ENCODE measurements at places on chromosomes 6 and 20.

- no peak for DNase-seq
These were observed 729.4 kb downstream of the HACE1 start for GRCh38 chr6:104130343-104130742.

GRCh38 chr6:125197795-125198269 is 44.3 kb downstream of the TPD52L1 start:
- no peak for DNase-seq

DNA sequence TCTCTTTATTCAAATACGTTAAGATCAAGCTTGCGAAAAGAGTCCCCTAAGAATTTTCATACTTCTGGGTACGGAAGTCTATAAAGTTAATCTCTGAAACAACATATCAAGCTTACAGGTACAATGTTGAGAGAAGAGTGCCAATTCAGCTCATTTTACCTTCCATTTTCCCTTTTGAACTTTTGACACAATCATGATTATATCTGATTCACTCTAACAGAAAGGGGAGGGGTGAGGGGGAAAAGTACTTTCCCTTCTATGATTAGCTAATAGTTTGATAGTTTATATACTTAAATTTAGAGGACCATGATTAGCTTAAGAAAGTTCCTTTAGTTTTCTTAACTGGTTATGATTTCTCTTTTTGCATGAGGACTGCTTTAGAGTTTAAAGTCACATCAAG is 33.5 kb downstream of the SNX3 start:
- DNase-seq = no peak

DNA sequence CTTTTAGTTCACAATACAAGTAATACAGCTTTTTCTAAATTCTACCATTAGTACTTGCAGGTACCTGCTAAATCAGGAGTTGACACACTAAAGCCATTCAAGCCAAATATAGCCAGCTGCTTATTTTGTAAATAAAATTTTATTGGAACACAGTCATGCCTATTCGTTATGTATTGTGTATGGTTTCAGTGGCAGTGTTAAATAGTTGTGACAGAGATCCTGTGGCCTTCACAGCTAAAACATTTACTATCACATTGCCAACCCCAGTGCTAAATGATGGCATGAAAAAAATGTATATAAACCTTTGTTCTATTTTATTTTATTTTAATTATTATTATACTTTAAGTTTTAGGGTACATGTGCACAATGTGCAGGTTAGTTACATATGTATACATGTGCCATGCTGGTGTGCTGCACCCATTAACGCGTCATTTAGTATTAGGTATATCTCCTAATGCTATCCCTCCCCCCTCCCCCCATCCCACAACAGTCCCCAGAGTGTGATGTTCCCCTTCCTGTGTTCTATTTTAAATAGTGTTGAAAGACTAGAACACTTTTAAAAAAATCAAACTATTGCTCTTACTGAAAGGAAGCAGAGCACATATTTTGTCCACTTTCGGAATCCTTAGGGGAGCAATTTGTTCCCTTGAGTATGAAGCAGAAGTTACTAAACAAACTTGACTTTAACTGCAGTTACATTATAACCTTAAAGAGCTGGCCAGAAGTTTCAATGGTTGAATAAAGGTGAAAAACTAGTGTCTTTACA is 115.7 kb downstream of the PRIM2 start:
- DNase-seq = peak; percentile 5

DNA sequence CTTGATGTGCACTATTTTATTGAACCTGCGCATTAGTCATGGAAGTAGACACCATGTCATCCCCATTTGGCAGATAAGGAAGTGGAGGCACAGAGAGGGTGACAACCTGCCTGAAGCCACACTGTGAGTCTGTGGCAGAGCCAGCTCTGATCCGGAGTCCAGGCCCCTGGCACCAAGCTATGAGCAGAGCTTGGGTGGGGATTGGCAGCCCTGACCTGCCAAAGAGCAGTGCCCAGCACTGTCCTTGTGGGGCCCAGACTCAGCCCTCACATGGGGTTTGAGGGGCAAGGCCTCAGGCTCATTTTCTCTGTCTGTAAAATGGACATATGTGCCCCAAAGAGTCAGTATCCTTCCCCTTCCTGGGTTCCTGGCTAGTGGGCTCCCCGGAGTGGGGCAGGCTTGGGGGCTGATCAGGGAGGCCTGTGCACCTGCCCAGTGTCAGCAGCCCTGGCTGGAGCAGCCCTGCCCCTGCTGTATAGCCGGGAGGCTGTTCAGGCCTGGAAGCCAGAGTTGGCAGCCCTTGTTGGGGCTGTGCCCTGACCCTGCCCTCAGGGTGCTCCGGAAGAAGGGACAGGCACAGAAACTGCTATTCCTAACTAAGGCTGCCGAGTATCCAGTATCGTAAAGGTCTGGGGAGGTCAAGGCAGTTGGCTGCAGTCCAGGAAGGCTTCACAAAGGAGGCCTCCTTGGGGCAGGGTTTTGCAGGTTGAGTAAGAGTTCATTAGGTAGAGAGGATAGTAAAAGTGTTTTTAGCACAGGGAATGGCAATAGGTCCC is 38.7 kb downstream of the TGM2 start:
- DNase-seq = no peak

DNA sequence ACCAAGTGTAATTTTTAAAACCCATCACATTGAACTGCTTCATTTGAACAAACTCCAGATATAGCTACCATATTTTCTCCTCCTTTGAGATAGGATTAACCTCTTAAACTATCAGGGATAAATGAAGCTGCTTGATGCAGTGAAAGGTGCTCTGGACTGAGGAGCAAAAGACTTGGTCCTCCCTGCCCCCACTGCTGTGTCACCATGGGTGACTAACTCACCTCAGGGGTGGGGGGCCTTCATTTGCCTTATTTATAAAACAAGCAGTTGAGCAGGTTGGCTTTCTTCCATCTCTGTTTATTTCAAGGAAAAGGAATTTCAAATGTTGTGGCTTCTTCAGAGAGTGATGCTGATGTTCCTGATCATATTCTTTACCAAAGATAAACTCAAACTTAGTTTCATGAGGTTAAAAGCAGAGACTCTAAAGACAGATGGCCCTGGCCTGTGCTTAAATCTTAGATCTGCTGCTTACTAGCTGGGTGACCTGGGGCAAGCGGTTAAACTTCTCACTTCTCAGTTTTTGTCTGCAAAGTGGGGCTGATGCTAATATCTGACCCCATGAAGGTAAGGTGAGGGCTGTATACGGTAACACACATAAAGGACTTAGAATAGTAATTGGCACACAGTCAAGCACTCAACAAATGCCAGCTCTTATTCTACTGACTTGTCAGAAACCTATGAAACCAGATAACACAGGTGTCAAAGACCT is 50.5 kb downstream of the FHL5 start:
- no peak for DNase-seq

GRCh38 chr6:168156742-168157265 is 77.8 kb upstream of the FRMD1 start:
- no peak for DNase-seq

GRCh38 chr6:29828471-29828797 is 809 bp downstream of the HLA-G start:
- DNase-seq = peak; percentile 35

DNA sequence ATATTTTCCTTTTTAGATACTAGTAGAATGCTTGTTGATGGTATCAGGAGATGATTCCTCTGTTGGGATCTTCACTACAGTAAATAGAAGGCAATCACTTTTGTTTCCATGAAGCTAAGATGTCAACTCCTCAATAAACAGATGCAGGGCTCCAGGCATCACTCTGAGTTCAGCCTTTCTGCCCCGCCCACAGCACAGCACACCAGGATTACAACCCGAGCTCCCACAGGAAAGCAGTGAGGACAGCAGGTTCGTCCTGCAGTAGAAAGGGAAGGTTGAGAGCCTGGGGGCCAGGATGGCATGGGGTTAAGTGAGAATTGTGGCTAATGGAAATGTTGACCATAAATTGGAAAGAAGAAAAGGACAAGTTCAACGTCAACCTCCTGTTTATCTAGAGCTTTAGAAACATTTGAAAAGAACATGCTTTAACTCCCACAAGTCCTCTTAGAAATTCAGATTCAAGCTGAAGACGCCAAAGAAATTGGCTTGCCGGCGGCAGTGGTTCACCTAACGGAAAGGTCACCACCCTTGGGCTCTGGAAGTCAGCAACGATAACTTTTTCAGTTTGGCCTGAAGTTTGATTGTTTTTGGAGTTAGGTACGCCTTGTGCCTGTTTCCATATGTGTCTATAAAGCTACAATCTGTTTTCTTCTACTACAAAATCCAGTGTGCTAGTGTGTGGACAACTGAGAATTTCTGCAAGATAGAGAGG is 144.4 kb upstream of the PDE10A start:
- DNase-seq = no peak

DNA sequence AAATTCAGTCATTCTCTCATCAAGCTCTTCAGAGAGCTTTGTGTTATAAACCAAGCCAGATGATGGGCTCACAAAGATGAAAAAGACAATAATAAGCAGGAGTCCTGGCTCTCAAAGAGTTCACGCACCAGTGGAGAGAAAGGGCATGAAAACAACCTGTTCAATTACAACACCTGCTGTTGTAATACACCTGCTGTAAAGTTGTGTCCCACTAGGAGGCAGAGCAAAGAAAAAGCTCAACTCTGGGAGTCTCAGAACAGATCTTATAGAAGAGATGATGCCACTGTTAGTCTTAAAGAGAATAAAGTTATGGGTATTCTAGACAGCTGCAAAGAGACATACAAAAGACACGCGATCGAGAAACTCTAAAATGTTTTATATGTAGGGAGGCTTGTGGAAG is 100.6 kb downstream of the DCDC2 start:
- DNase-seq = no peak

- no peak for DNase-seq
These were observed 972.7 kb downstream of the PRIM2 start for GRCh38 chr6:58290177-58290576.

DNA sequence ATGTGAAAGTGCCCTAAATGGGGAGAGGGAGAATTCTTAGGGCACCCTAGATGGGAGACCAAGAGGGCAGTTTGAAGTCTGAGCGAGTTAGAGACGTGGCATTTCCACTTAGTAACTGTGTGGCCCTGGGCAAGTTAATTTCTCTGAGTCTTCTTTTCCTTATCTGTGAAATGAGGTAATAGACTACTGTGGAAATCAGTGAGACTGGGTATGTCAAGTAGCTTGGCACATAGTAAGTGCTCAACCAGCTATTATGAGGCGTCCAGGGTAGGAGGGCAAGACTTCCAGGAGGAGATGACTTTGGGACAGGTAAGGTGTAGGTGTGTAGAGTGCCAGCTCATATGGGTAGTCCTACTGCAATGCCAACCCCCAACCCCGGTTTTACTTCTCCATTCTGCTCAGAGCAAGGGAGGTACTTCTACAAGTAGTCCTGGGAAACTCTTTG is 770 bp downstream of the KIF3B start:
- peak; percentile 14 for DNase-seq

DNA sequence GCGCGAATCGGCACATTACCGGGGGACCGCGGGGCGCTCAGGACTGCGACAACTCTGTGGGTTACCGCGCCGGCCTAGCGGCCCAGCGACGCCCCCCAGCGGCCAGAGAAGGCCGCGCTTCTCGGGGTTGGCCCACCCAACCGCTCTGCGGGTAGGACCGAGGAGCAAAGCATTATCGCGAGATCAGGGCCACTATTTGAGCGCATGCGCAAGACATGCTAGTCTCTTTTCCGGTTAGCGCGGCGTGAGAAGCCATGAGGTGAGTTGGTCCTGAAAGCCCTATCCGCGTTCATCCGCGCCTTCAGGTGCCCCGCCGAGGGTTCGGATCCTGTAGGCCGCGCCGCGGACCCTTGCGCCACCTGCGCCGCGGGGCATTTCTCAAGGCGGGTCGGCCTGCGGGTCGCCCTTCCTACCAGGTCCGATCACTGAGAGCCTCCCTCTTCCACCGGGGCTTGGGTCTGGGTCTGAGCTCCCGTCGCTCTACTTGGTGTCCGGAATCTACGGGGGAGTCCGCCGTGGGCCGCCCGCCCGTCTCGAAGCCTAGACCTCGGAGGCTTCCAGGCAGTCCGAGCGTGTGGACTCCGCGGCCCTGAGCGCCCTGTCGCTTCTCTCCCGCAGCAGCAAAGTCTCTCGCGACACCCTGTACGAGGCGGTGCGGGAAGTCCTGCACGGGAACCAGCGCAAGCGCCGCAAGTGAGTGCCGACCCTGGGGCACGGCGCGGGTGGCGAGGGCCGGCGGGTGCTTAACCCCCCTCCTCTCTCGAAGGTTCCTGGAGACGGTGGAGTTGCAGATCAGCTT is at the start of gene RPL10A:
TSS of gene RPL10A (plus strand) at position 221 of the 799 bp plus-strand sequence. CDS start at position 255, 34 bp downstream.
- peak; percentile 98 for DNase-seq

GRCh38 chr6:113979937-113980336 is 9.0 kb upstream of the HDAC2 start:
- DNase-seq = no peak

DNA sequence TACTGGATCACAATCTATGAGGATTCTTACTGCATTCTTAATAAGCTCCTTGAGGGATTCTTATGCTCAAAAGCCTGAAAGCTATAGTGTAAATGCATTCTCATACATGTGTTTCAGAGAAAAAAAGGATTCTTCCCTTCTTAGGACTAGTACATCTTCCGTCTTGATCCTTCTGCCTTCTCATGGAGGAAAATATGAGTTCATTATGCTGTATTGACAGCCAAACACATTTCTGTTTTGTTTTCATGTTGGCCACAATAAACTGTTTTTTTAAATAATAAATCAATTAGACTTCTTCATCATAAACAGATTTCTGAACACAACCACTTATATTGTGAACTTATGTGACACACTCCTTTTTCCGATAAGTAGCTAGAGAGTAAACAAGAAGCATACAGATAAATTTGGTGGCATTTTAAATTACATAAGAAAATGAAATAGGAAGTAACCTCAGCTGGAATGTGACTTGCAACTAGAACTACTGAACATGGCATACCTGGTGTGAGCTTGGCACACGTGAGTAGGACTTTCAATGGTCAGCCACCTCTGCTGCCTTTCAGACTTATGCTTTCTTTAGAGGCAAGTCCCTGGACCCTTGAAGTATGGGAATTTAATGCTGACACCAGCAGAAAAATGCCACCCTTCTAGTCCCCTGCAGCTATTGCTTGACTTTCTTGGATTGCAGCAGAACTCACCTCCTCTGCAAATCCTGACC is 350.4 kb downstream of the BCKDHB start:
- DNase-seq = no peak

DNA sequence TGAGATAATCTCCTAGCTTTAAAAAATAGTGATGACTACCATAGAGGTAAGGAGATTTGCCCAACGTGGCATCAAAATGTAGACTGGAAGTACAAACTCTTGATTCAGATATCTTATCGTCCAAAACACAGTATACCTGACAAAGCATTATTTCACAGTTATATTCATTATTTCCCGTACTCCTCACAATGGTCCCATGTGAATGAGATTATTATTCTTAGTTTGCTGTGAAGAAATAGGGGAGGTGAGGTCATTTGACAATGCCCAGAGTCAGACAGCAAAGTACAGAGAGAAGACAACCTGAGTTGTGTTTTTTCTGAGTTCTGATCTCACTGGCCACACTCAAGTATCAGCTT is 1.2 kb upstream of the TFB1M start:
- peak; percentile 2 for DNase-seq

GRCh38 chr20:20806121-20807095 is 94.0 kb upstream of the RALGAPA2 start:
- no peak for DNase-seq

Measured in CD4-positive, alpha-beta T cell treated with Interleukin-17A for 1 hour (primary cell).